WTC11 (cell line): ENCODE measurements at places on chromosomes 4 and X. TPM values are rescaled to one million over a fixed set of nuclear protein-coding genes. Genes with fewer than 3 reads are reported as not detected.
A peak's percentile ranks its signal among the peaks of the same experiment; 100 is the strongest.

- H3K4me3 ChIP-seq, result peak overlapping the region; percentile 47
- no peak for DNase-seq
- H3K27ac ChIP-seq, result no peak overlapping the region
- H3K36me3 ChIP-seq, result no peaks in the 10 kb centered on the region
Measured at GRCh38 chr4:173502282-173502681, 27.7 kb downstream of the HAND2 start.

- DNase-seq, result no peak
- 0 out of 2 replicates have a peak, but pooled peaks cover 4% of the 10 kb centered on the region for H3K36me3 ChIP-seq
- no peaks in the 10 kb centered on the region for H3K4me1 ChIP-seq
Measured at GRCh38 chr4:174061026-174061425, 222.4 kb downstream of the FBXO8 start.

DNA sequence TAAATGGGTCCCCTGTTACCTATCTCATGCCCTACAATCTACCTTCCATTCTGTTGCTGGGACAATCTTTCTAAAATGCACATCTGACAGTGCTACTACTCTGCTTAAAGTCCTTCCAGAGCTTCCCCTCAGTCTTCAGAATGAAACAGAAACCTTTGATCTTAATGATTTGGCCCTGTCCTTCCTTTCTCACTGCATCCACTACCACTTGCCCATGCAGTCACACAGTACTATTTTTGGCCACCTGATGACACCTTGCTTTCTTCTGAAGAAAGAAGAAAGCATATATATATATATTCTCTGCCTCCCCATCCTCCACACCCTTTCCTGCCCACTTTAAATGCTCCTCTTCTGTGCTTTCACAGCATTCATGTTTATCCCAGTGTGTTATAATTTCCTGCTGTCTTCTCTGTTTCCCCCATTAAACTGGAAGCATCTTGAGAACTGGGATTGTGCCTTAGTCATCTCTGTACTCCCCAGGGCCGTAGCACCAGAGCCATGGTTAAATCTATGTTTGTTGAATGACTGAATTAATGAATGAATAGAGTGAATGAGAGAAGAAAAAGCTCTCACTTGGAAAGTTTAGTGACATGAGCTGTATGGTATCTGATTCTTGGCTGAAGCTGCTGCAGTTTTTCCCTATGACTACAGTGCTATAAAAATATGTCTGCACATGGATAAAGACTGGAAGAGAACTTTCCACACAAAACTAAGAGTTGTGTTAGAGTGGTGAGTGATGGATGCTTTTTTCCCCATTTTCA, 56.2 kb downstream of the RTL9 start:
- no peak overlapping the region for H3K4me3 ChIP-seq
- peaks cover 4% of the 10 kb centered on the region for H3K27me3 ChIP-seq
- no peak for DNase-seq
- peaks cover 25% of the 10 kb centered on the region for H3K4me1 ChIP-seq
- H3K36me3 ChIP-seq, result no peaks in the 10 kb centered on the region

DNA sequence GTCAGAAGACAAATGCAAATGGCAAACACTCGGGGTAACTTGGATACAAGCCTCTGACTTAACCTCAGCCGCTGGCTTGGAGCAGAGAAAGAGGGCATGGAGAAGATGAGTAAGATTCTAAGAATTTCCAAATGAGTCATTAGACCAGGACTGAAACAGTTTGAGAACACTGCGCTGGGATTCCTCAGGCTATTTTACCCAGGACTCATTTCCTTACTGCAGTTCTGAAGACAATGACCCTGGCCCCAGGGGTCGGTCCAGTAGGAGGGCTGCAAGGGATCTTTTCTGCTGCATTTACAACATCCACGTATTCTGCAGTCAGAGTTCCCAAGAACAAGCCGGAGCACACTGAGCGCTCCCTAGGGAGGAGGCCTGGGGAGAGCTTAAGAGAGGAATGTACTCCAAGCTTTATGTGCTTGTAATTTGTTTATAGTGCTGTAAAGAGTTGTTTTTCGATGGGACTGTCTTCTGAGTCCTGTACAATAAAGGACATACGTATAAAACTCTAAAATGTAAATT, 27.3 kb upstream of the SORBS2 start:
- H3K36me3 ChIP-seq, result peaks cover 5% of the 10 kb centered on the region
- no peaks in the 10 kb centered on the region for H3K27me3 ChIP-seq
- peaks cover 21% of the 10 kb centered on the region for H3K4me1 ChIP-seq

GRCh38 chrX:120260369-120260768, 9.8 kb downstream of the ZBTB33 start:
- peaks cover 30% of the 10 kb centered on the region for H3K4me1 ChIP-seq
- no peak for DNase-seq
- H3K36me3 ChIP-seq, result peaks cover 4% of the 10 kb centered on the region; the same call in 1 of the 2 replicates
- H3K4me3 ChIP-seq, result no peak overlapping the region
- no peak overlapping the region for H3K27ac ChIP-seq

- H3K27ac ChIP-seq, result no peak overlapping the region
- peaks cover 11% of the 10 kb centered on the region for H3K36me3 ChIP-seq
- peaks cover 47% of the 10 kb centered on the region for H3K4me1 ChIP-seq
- DNase-seq, result no peak
- H3K4me3 ChIP-seq, result no peak overlapping the region
Measured at GRCh38 chr4:102826105-102826889, 1.1 kb downstream of the UBE2D3 start.

- no peak overlapping the region for H3K4me3 ChIP-seq
- no peak for DNase-seq
- H3K27me3 ChIP-seq, result no peaks in the 10 kb centered on the region
- no peaks in the 10 kb centered on the region for H3K36me3 ChIP-seq
- no peaks in the 10 kb centered on the region for H3K4me1 ChIP-seq
- H3K27ac ChIP-seq, result no peak overlapping the region
Measured at GRCh38 chr4:90165883-90166282, 38.7 kb downstream of the CCSER1 start.

DNA sequence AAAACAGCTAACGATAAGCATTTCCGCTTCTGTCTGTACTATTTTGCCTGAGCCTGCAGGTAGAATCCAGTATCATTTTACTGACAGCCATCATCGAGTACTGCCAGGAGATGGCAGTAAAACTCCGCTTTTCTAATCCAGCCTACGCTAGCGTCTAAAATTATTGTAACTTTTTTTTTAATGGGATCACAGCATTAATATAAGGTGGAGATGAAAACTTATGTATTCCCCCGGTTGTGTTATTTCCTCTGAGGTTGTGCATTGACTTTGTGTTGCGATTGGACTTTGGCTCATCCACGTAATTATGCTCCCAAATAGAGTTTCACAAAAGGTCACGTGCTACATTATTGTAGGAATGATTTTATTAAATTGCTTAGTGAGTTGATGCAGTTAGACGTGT, 248.1 kb downstream of the C4orf33 start:
- no peak overlapping the region; the same call in 1 of the 2 replicates for H3K4me3 ChIP-seq
- H3K27me3 ChIP-seq, result no peaks in the 10 kb centered on the region
- no peaks in the 10 kb centered on the region for H3K36me3 ChIP-seq
- peak; percentile 16 for DNase-seq
- H3K27ac ChIP-seq, result no peak overlapping the region
- H3K4me1 ChIP-seq, result peaks cover 23% of the 10 kb centered on the region

Gene MGAT4D
- not detected in 3 replicates for total RNA-seq

Gene PDZD4
- 120 to 175 TPM (median 161 TPM) in 3 replicates for total RNA-seq

DNA sequence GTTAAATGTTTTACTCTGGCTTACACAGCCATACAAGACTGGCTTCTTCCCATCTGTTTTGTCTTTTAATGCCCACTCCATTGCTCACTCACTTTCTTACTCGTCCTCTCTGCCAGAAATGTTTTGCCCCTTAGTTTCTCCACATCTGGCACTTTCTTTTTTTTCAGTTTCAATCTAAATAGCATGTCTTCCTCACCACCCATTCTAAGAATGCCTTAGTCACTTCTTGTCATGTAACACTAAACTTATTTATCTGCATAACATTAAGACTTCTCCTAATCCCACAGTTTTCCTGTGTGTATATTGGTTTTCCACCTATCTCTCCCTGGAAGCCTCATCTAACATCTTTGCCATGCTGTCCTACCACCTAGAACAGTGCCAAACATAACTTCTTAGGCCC, 119.3 kb downstream of the ADAMTS3 start:
- no peak overlapping the region for H3K4me3 ChIP-seq
- no peaks in the 10 kb centered on the region for H3K36me3 ChIP-seq
- H3K27ac ChIP-seq, result no peak overlapping the region
- no peaks in the 10 kb centered on the region for H3K27me3 ChIP-seq
